ENCODE measurements at places on chromosomes 2 and 18.

- H3K4me1 ChIP-seq: no peaks in the 10 kb centered on the region
- no peak overlapping the region for H3K27ac ChIP-seq
- H3K27me3 ChIP-seq: no peaks in the 10 kb centered on the region
- H3K36me3 ChIP-seq: no peaks in the 10 kb centered on the region
Measured at GRCh38 chr18:24153397-24153796, 14.5 kb downstream of the CABYR start.

DNA sequence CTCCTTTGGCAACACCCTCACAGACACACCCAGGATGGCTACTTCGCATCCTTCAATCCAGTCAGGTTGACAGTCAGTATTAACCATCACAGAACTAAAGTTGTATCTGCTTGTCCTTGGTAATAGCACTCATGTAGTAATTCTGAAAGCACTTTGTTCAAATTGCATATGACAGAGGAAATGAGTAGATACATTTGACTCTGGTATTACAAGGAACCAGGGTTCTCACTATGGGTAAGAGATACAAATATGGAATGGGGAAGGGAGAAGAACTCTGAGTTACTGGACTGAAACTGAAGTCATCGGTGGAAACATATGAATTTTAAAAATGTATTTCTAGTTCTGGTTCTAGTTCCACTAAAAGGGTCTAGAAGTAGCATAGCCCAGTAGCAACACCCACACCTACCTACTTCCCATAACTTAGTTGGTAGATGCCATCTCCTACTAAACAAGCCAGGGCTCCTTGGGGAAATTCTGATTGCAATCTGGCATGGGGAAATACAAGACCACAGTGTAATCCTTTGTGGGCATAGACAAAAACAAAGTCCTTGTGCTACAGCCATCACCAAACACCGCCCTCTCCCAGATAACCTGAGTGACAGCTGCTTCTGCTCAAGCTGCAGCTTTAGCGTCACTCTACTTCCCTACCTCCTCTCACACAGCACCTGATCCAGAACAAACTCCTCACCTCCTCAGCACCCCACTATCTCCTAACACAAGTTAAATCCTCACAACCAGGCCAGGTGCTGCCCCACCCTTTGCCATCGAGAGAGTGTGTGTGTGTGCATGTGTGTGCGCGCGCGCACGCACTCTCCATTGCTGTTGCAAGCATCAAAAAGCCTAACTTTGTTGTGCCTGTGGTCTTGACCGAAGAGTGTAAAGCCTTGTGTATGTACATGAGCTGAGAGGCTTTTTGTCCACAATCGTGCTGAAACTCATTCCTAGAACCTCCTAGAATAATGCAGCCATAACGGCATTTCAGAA, 31.4 kb upstream of the CD226 start:
- H3K27ac ChIP-seq: no peak overlapping the region
- H3K4me3 ChIP-seq: no peak overlapping the region
- no peaks in the 10 kb centered on the region for H3K4me1 ChIP-seq
- no peaks in the 10 kb centered on the region for H3K27me3 ChIP-seq
- DNase-seq: no peak

GRCh38 chr2:239605976-239606375, 205.2 kb upstream of the HDAC4 start:
- peaks cover 5% of the 10 kb centered on the region for H3K27me3 ChIP-seq
- no peaks in the 10 kb centered on the region for H3K36me3 ChIP-seq
- no peak overlapping the region for H3K4me3 ChIP-seq
- no peak overlapping the region for H3K27ac ChIP-seq
- no peaks in the 10 kb centered on the region for H3K4me1 ChIP-seq

DNA sequence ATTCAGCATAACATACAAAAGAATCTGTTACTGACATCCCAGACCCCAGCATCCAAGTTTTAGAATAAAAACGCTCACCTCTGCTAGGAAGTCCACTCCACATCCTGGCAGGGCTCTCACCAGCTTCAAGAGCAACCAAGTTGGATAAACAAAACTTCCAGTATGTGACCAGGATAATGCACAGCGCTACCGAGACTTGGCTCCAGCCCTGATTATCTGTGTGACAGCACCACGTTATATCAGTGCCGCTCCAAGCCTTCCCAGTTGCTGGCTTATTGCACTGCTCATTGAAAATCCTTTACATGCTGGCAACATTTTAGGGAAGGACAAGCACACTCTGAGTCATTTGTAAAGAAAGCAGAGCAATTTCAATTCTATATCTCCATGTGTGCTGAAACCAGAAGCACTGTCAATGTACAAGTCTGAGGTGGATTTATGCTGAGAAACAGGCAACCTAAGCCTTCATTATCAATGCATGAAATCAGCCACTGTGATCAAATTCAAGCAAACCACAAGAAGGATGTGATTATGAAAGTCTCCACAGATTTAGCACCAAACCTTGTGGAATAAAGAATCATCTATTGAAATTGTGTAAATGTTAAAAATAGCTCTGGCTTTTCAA, 115.7 kb downstream of the ZNF385B start:
- no peak for DNase-seq
- H3K27ac ChIP-seq: no peak overlapping the region
- H3K4me1 ChIP-seq: no peaks in the 10 kb centered on the region
- no peak overlapping the region for H3K4me3 ChIP-seq

GRCh38 chr18:79071503-79072210, 2.5 kb downstream of the ATP9B start:
- no peak for DNase-seq
- H3K36me3 ChIP-seq: no peaks in the 10 kb centered on the region
- no peak overlapping the region for H3K4me3 ChIP-seq
- H3K4me1 ChIP-seq: peaks cover 3% of the 10 kb centered on the region
- no peak overlapping the region for H3K27ac ChIP-seq

DNA sequence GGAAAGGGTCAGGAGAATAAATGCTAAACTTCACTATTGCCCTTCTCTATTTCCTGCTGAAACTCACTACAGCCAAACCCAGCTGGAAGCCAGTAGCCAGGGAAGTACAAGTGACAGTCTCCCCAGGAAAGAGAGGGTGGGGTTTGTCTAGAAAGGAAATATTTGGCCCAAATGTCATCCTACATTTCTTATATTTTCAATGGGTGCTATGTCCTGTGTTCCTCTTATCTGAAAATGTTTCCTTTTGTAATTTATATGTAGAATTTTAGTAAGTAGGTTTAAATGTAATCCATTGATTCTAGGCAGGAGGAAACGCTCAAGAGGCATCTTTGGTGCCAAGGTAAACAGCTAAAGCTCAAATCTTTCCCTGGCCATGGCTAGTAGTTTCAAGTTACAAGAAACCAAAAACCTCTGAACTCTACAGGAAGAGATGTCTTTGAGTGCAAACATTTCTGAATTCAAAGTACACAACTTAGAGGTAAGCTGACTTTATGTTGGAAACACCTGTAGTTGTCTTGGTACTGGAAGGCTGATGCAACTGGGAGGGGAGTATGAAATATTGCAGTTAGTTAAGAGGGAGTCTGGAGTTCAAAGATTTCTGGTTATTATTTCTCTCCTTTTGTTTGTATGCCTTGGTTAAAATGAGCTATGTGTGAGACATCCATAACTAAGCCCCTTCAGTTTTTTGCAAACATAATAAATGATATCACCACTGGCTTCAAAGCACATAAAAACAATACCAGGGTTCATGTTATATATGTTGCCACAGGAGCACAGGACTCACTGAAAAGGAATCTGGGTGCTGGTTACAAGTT, 356.1 kb upstream of the ZC3H15 start:
- no peaks in the 10 kb centered on the region for H3K27me3 ChIP-seq
- no peak overlapping the region for H3K27ac ChIP-seq
- no peak for DNase-seq
- no peak overlapping the region for H3K4me3 ChIP-seq
- H3K4me1 ChIP-seq: no peaks in the 10 kb centered on the region
- H3K36me3 ChIP-seq: no peaks in the 10 kb centered on the region

DNA sequence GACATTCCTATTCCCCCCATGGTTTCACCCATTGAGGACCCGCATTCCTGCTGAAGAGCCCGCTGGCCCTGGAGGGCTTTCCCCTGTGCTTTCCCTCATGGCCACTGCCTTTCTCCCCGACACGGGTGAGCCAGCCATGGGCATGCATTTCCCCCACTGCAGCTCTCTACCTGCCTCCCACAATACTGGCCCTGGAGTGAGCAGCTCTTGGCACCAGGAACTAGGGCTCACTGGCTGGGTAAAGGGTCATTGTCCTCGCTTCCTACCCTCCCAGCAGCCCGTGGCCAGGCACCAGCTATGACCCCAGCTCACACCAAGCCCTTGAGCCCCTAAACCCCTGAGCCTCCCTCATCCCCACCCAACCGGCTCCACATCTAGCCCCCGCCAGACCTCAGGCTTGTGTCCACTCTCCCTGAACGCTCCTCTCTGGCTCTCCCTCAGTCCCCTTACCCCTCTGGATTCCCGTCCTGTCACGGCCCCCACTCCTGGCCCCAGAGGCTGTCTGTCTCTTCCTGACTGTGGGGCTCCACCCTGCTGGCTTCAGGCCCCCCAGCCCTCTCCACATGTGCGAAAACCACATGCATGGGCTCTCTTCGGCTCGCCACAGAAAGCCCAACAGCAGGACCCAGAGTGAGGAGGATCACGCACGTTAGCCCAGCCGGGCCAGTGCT, 199.8 kb downstream of the ZFP36L2 start:
- no peaks in the 10 kb centered on the region for H3K27me3 ChIP-seq
- peak overlapping the region; percentile 52 for H3K27ac ChIP-seq
- H3K4me1 ChIP-seq: peaks cover 41% of the 10 kb centered on the region

DNA sequence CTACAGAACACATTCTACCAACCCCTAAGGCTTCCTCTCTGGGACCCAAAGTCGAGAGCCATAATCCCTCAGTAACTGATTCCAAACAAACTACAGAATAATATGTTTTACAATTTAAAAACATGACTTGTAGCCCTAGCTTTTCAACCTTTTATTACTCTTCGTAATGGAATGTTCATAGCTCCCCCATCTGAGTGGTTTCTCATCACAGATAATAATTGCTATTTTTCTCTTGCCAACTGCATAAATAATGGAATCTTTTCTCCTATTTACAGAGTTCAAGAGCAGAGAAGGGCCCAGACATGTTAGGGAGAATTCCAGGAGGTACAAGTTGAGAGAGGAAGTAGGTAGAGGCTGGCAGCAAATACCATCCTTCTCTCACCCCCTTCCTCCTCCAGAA, 59.9 kb upstream of the CERS6 start:
- no peaks in the 10 kb centered on the region for H3K27me3 ChIP-seq
- no peak for DNase-seq
- H3K27ac ChIP-seq: no peak overlapping the region
- H3K36me3 ChIP-seq: no peaks in the 10 kb centered on the region
- no peak overlapping the region for H3K4me3 ChIP-seq

- H3K27me3 ChIP-seq: no peaks in the 10 kb centered on the region
- no peak overlapping the region for H3K4me3 ChIP-seq
- H3K4me1 ChIP-seq: no peaks in the 10 kb centered on the region
Measured at GRCh38 chr2:33229646-33230045, 246.8 kb upstream of the RASGRP3 start.

Measured in transverse colon (tissue), 4 donors.